Left renal cortex interstitium (tissue), 4 donors: ENCODE measurements at places on chromosomes 3 and 15.

- no peak for DNase-seq
Observed at GRCh38 chr15:42035435-42035761, 14.6 kb upstream of the PLA2G4E start.

- DNase-seq, result no peak
Observed at GRCh38 chr3:60107275-60107674, 1057.5 kb upstream of the CFAP20DC start.

DNA sequence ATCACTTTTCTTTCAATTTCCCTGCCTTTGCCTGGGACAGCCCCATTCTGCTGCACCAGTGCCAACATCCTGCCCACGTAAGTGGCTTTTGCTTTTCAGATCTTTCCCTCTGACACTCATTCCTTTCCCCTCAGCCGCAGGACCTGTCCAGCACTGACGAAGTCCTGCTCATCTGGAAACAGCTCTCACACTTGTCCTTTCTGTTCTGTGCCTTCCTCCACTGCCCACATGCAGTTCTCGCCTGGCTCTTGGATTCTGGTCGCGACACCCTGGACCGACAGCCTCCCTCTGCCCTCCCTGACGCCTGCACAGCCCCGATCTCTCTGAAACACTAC is 99.7 kb downstream of the ADCY5 start:
- no peak for DNase-seq

DNA sequence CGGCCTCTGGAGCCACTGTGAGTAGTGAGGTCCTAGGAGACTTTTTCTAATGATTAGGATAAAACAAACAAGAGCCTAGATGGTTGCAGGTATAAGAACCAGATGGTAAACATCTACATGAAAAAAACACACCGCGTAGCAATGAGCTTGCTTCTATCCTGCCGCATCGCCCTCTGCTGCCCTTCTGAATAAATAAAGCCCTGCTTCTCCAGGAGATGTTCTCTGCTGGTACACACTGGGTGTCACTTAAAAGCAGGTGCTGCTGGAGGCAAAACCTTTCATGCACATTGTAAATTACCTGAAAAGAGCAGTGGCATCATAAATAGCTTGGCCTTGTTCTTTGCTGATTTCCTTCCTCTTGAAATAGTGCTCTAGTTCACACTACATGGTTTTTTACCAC is 164.4 kb upstream of the TOPAZ1 start:
- DNase-seq, result no peak

GRCh38 chr3:66795365-66795764 is 202.7 kb upstream of the KBTBD8 start:
- DNase-seq, result no peak

- DNase-seq, result no peak
Observed at GRCh38 chr3:99218468-99218867, 317.0 kb upstream of the DCBLD2 start.

- DNase-seq, result no peak
Observed at GRCh38 chr3:7610634-7611033, 749.7 kb downstream of the GRM7 start.

DNA sequence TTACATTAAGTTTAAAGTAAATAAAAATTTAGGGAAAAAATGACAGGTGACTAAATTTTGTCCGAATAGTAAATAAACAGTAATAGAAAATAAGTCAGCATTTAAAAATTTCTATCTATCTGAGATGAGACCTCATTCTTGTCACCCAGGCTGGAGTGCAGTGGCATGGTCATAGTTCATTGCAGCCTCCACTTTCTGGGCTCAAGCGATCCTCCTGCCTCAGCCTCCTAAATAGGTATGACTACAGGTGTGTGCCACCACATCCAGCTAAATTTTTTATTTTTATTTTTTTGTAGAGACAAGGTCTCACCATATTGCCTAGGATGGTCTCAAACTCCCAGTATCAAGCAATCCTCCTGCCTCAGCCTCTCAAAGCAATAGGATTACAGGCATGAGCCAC is 7.8 kb downstream of the KPNA4 start:
- DNase-seq, result no peak

GRCh38 chr3:136110481-136110880 is 85.7 kb downstream of the MSL2 start:
- no peak for DNase-seq

DNA sequence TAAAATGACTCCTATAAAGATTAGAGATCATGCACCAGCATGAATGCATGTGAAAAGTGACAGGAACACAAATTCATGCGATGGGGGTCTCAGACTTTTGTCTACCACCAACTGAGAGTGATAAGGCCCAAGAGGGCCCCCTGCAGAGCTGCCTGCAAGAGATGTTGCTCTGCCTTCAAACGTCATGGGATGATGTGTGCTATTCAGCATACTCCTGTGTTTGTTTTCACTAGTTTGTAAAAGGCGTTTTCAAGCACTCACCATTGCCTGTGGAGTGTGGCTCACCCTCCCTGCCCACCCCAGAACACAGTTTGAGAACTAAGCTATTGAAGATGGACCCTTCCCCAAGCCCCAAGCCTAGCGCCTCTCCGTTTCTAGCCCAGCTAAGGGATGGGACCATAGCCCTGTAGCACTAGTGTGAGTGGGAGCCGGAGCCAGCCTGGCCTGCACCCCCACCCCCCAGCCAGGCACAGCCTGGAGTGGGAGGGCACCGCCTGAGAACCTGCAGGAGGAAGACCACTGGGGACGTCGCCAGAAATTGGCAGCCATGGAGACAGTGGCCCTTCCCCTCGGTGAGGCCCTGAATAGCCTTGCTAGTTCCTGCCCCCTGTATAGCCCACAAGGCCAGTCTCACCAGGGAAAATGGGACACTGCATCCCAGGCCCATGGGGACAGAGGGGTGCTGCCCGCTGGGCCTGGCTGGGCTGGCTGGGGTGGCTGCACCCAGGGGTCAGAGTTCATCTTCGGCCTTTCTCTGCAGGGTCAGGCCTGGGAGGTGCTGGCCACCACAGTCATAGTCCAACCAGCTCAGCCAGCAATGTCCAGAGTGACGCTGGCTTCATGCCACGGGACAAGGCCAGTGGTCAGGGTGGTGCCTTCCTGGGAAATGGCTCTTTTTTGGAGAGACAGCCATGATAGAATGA is 22.6 kb upstream of the KLF13 start:
- no peak for DNase-seq

- no peak for DNase-seq
Observed at GRCh38 chr15:84657748-84658079, 285 bp downstream of the NMB start.

DNA sequence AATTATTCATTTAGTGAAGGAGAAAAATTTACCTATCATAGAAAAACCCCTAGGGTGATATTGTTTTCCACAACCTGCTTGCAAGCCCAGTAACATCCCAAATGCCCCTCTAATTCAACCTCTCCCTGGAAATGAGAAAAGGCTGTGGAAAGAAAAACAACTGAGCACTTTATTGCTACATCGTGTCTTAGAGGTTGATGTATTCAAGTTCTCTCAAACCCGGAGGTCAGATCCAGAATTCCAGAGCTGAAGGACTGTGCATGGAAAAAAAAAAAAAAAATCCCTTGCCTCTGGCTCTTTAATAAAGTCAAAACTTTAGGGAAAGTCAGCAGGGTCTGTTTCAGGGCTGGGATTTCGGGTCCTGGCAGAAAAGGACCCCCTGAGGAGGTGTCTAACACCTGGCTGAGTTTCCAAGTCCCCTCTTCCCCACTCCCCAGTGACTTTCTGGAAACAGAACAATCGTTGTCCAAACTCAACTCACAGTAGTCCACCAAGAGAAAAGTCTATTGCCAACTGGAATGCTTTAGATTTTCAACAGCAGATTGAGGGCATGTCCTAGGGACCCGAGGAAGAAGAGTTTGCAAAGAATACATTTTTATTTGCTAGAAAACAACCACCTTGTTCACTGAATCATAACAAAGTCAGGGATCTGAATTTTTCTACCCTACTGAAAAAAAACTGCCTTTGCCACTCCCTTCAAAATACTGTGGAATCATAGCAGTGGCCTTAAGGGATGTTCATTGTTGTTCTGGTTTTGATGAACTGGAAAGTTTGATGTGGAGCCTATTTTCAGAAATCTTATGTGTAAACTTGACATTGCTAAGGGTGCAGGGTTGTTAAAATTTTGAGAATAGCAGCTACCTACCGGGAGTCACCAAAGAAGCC is 207.5 kb upstream of the ADAMTS9 start:
- DNase-seq, result no peak

DNA sequence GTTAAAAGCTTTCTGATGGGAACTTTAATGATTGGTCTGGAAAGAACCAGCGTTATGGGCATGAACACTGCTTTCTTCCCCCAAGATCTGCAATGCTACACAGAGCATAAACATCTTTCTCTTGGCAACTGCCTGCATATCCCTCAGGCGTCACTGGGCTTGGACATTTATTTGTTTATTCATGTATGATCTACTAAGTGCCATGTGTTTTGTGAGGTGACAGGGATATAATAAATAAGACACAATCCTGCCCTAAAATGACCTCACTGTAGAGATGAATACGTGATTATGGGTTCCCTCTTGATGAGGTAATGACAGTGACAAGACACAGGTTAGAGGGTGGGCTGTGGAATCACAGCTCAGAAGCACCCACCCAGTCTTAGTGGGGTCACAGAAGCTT is 485.3 kb downstream of the PDCD6IP start:
- DNase-seq, result no peak
